ENCODE measurements at places on chromosomes 5 and 9. TPM values are rescaled to one million over a fixed set of nuclear protein-coding genes. Genes with fewer than 3 reads are reported as not detected.

ZNF618 gene
- total RNA-seq: 31.5 TPM

DCTN4 gene
- total RNA-seq: 64.3 TPM

ENDOG gene
- total RNA-seq: 14.9 TPM

CDH6 gene
- 1.1 TPM for total RNA-seq

DNA sequence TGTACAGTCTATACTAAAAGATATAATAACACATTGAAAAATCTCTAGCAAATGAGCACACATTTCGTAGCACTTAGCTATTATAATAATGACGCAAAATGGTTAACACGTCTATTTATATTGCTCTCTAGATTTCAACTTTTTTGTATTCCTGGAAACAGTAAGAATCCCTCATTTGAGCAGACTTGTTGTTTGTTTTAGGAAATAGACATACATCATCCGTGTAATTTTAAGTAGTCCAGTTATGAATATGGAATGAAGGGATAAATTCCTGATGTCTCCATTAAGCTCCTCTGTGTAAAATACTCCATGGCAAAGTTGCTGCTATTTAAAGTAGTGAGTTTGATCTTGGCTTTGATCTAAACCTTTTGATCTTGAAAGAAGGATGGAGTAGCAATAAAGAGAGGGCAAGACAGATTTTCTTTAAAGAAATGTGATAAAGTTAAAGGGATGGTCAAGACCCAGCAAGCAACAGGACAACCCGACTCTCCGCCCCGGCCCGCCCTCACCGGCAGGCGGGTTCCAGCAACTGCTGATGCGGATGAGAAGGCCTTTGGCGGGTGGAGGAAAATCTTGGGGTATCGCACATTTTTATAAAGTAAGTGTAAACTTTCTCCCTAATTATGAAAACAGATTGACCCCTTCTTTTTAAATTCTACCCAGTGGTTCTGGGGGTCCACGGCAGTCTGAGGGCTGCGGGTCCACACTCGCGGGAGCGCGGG lies 277.4 kb downstream of the AOPEP start:
- DNase-seq: peak; percentile 80

GRCh38 chr9:13721481-13722235 lies 442.2 kb upstream of the MPDZ start:
- no peak for DNase-seq

DNA sequence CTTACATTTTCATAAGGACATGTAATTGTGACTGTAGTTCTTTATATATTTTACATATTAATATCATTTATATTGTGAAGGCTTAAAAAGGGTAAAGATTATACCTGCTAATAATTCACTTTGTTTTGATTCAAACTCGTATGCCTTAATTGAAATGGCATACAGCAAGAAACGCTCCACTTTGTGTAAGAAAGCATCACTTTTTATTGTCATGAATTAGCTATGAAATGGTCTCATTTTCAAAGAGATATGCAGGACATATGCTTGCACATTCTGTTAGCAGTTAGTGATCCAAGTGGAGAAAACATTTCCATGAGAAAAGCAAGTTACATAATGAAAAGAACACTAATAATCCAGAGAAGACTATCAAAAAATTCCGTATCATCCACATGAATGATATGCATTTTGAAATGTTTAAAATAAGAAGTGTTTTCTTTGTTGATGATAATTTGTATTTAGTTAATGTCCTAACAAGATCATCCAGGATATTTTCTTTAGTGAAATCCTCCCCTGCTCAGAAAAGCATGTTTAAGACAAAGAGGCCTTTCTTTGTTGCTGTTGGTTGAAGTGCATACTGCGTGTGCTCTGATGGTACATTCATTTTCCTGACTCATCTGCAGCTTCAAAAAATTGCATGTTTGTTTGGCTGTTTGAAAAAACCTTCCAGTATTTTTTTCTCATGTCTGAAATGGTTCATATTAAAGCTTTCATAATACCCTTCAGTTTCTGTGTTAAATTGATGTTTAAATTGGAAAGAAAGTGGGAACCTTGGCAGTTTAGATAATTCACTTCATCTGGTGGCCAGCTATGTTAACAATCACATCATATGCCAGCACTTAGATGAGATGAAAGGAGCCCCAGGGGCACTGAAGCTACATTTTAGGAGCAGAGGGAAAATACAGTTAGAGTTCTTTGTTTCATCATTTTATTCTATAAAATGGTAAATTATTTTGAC lies 242.2 kb downstream of the CSNK1G3 start:
- DNase-seq: no peak

DNA sequence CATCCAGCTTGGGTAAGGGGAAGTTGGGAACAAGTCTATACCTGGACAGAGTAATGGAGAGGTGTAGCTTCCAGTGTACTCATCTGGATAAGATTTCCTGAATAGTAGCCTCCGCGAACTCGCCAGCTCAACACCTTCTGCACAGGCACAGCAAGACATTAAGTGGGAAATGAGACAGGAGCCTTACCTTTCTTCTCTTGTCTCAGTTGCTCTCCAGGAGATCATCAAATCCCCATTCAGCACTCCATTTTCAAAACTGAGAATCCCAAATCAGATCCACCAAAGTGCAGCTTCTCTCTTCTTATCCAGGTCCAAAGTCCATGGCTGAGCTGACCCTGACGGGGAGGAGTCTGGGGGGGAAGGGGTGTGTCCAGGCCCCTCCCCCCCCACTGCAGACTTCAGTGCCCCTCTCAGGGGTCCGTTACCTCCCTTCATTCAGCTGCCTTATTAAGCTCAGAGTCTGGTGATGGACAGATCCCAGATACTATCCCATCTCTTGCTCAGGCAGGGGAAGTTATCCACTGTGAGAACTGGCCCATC lies 5.9 kb upstream of the MGAT1 start:
- DNase-seq: no peak

DNA sequence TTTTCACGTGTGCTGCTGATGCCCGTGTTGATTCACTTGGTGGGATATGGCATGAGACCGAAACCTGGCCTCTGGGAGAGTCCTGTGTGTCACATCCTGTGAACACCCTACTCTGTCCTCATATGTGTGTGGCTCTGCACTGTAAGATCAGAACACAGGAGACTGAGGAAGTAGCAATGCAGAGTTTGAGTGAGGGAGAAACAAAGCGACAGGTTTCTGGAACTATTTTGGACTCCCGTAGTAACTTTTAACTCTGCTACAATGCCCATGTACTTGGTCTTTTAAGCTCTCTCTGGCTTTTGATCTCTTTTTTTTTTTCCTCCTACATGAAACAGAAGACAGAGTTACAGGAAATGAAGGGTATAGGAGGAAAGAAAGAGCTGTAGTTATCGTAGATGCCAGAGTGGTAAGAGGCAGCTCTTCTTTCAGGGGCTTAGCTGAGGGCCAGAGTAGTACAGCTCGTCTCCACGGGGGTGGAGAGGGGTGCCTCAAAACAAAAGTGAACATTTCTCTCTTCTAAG lies 26.6 kb downstream of the GRAMD2B start:
- DNase-seq: no peak

- no peak for DNase-seq
Measured at GRCh38 chr9:72334658-72335337, 30.2 kb downstream of the ZFAND5 start.

- no peak for DNase-seq
Measured at GRCh38 chr5:151703227-151703626, 16.5 kb upstream of the SPARC start.

- no peak for DNase-seq
Measured at GRCh38 chr9:16930578-16930977, 60.1 kb upstream of the BNC2 start.

DNA sequence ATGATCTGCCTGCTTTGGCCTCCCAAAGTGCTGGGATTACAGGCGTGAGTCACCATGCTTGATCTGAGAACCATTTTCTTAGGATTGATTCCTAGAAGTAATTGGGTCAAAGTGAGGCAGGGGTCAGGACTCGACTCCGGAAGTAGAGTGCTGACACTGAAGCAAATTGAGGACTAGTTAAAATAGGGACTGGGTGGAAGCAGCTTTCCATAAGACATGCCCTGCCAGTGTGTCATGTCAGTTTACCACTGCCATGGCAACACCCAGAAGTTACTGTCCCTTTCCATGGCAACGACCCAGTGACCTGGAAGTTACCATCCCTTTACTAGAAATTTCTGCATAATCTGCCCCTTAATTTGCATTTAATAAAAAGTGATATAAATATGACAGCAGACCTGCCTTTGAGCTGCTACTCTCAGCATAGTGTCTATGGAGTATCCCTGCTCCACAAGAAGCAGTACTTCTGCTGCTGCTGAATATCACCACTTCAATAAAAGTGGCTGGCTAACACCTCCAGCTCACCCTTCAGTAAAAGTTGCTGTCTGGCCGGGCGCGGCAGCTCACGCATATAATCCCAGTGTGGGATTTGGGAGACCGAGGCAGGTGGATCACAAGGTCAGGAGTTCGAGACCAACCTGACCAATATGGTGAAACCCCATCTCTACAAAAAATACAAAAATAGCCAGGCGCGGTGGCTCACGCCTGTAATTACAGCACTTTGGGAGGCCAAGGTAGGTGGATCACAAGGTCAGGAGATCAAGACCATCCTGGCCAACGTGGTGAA lies 47.8 kb upstream of the JADE2 start:
- peak; percentile 29 for DNase-seq

GRCh38 chr5:142551338-142552067 lies 134.4 kb downstream of the FGF1 start:
- peak; percentile 85 for DNase-seq

GRCh38 chr5:35651002-35651756 lies 33.5 kb downstream of the SPEF2 start:
- DNase-seq: peak; percentile 82
